Stimulated activated CD8-positive, alpha-beta memory T cell treated with anti-CD3 and anti-CD28 coated beads, Interleukin-4, amount 100 ng/mL, for 1 hour (primary cell): ENCODE measurements at places on chromosomes 7 and 10.

GRCh38 chr10:132606031-132606491 lies 68.5 kb downstream of the INPP5A start:
- no peak for DNase-seq

GRCh38 chr7:85749696-85750453 lies 563.0 kb upstream of the SEMA3D start:
- no peak for DNase-seq

DNA sequence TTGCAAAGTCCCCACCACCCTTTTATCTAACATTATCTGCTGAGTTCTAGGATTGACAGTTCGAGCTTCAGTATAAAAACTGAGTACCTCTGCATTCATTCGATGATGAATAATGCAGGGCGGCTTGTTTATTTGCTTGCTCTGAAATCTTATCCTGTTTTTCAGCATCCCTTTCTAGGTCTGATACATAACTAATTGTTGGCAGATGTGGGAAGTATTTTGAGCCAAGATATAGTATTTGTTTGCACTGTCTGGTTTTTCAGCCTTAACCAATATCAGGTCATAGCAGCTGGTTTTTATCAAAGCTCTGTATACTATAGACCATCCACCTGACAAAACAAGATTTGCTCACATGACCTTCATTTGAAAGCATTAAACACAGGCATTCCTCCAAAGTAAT lies 161.4 kb downstream of the TFEC start:
- no peak for DNase-seq

GRCh38 chr10:36281831-36282331 lies 639.8 kb upstream of the FZD8 start:
- no peak for DNase-seq

GRCh38 chr7:55730197-55730596 lies 132.4 kb downstream of the SEPTIN14 start:
- DNase-seq, result no peak
